RWPE1 (cell line): ENCODE measurements at places on chromosomes 5 and 9.

- DNase-seq = no peak
Observed at GRCh38 chr5:24059006-24059405, 551.6 kb downstream of the PRDM9 start.

DNA sequence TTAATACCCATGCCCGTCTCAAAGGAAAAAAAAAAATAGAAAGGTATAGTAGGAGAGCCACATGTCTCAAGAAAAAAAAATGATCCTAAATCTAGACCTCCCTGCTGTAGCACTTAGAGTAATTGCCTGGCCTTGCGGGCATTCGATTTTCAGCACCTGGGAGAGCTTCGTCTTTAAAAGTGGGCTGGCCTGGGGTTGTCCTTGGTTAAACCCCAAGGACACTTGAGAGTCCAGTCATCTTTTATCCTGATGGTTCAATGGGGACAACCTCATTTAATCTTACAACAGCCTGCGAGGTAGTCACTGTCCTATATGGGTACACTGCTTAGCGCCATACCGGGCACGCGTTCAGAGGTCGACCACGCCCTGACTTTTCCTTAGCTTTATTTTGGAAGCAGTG is 60.1 kb downstream of the MAT2B start:
- DNase-seq = no peak

GRCh38 chr5:115686051-115686737 is 60.4 kb upstream of the TMED7 start:
- DNase-seq = no peak

GRCh38 chr9:32704343-32704742 is 68.9 kb upstream of the TAF1L start:
- DNase-seq = no peak

DNA sequence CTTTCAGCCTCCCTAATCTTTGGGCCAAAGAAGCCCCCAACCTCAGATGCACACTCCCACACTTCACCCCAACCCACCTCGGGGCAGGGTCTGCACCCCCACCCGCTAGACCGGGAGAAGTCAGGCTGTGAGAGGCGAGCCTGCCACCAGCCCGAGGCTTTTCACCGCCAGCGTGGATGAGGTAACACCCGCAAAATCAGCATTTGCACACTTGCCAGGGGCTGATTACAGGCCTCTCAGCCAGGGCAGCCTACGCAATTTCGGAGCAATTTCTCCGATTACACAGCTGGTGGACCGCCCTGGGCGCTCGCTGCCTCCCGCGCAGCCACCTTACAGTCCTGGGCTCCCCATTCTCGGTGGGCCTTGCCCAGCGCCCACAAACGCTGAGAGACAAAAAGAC is 68.5 kb downstream of the FOXD1 start:
- DNase-seq = no peak

- DNase-seq = no peak
Observed at GRCh38 chr9:105663914-105664313, 1.7 kb downstream of the TAL2 start.

DNA sequence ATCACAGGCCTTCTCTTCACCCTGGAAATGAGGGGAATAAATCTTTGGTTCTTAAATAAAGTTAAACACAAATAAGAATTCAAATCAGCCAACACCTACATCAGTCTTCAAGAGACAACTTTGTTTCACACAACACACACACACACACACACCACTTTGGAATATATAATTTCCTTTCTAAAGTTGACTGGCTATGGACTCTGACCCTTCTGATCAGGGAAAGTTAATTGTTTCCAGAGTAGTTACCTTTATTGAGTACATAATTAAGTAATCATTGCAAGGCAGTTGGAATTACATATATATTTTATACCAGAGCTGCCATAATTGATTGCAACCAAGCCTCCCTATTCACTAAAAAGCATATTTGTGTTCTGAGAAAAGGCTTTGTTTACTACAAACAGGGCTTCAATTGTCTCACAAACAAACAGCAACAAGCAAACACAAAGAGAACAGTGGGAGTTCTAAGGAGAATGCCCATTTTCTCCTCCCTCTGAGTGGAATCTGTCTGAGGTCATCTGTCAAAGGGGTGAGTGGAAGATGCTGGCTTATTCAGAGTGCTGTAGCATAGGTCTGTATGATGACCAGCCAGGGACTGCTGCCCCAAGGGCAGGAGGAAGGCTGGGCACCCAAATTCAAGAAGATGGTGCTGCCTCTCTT is 136.6 kb downstream of the SEMA6A start:
- no peak for DNase-seq

DNA sequence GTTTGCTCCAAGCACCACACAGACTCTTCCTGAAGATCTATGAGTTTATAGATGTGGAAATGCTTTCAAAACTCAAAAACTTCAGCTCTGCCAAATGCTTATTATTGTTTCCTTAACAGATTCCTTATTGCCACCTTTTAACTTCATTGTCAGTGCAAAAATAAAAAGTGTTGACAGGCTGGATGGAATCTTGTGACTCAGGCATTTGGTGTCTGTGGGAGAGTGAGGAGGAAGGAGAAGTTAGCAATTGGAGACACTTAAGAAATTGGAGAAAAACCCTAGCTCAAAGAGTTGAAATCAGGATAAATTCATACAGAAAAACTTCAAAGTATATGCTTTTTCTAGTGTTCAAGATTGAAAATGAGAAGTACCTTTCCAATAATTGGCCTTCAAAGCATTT is 140.6 kb upstream of the PUM3 start:
- no peak for DNase-seq

GRCh38 chr5:127899214-127899610 is 184.4 kb upstream of the SLC12A2 start:
- no peak for DNase-seq

DNA sequence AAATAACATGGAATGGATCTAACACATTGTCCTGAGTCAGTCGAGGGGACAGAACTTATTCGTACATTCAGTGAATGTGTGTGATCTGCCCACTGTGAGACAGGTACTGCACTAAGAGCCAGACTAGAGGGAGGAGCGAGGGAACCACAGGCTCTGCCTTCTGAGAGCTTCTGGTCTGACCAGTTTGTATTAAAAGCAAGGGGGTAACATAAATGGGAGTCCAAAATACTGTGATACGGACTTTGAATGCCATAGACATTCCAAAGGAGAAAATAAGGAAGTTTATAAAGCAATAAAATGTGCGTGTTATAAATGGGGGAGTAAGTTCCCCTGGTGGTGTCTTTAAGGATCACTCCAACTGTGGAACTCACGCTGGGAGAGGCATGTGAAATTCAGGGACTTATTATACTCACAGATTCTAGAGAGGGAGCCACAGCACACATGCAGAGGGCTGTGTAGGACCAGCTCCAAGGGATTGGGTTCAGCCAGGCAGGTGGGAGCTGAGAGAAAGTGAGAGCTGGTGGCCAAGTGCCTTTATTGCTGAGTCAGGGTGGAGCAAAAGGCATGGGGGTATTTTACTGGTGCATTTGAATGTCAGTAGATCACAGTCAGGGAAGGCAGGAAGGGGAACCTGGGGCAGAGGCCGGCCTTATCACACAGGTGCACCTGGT is 186.5 kb upstream of the WWC1 start:
- no peak for DNase-seq

DNA sequence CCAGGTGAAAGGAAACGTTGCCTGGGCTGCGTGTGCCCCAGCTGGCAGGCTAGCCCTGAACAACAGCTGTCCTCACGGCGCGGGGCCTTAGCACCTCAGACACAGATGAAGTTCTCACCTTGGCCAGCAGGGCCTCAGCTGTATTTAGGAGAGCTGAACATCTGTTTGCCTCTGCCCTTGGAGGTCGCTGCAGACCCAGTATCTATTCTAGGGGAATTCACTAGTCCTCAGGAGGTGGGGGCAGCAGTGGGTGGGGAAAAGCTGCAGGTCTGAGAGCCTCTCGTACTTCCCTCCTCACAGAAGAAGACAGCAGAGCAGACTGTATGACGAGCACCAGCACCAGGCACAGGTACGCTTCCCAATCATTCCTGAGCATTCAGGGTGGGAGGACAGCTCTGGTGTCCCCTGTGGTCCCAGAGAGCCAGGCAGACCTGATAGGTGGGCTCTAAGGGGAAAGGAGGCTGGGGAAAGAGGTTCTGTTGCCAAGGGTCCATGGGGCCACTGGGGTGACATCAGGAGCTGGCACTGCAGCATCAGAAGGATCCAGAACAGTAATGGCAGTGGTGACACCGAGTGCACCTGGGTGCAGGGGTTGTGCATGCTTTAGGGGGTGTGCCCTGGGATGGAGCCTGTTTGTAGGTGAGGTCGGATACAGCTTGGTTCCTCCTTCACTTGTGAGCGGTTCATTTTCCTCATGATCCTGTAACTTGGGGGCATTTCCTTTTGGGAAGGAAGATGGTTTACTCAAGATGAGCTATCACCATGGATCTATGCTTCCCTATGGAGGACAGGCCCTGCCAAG is 13.8 kb downstream of the CD74 start:
- DNase-seq = no peak

- DNase-seq = no peak
Observed at GRCh38 chr5:179435731-179436315, 90.6 kb upstream of the ADAMTS2 start.

- no peak for DNase-seq
Observed at GRCh38 chr9:113343732-113344231, 3.7 kb upstream of the WDR31 start.

GRCh38 chr5:56301069-56301468 is 67.9 kb upstream of the ANKRD55 start:
- peak; percentile 97 for DNase-seq

- DNase-seq = no peak
Observed at GRCh38 chr5:75668445-75668844, 48.8 kb downstream of the POC5 start.

DNA sequence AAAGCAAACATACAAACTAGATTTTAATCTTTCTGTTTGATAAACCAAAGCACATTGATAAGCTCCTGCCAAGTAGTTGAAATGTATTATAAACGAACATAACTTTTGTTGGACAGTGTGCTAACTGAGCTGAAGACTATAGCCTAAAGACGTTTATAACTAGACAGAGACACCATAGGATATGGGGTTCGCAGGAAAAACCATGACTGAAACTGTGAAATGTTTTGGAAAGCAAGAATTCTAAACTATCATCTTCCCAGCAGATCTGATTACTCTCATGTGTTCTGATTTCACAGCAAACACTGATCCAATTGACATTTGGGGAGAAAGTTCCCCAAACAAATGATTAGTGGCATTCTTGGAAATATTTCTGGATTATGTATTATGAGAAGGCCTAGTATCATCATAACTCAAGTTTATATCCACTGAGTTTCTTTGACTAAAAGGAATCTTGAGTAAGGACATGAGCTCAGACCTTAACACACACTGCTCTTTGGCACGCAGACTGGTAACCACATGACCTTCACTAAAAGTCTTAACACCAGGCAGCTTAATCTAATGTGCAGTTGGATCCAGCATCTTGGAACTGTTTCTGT is 375.2 kb downstream of the ZNF608 start:
- DNase-seq = no peak

DNA sequence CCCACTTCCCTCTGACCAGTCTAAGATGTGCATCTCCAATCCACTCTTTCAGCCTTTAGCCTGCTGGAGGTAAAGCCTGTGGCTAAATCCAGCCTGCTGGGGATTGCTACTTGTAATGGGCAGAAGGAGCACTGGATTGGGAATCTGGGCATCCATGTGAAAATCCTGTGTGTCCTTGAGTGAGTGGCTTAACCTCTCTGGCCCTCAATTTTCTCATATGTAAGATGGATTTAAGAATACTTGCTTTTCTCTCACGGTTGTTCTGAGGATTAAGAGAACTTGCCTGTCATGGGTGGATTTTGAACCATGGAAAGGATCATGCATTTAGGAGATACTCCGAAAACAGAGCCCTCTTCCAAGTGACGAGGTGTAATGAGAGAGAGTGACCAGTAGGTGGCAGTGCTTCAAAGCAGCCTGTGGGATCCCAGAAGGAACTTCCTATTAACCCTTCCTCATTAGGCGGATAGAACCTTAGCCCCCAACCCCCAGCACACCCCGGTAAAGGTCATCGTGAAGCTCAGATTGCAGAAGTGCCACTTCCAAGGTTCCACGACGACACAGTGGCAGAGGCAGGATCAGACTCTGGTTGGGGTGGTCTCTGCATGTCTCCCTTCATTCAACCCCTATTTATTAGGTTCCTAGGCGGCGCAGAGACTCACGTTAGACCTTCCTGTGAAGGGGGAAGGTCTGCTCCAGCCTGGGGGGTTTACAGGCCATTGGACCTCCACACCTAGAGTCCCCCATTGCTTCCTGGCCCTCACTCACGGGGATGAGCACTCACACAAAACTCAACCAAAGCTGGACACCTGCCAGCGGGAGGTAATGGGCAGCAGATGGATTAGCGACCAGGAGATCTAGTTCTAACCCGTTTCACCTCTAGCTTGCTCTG is 68.7 kb upstream of the ZNF618 start:
- DNase-seq = peak; percentile 93

- no peak for DNase-seq
Observed at GRCh38 chr9:89483592-89484474, 14.1 kb downstream of the SEMA4D start.

DNA sequence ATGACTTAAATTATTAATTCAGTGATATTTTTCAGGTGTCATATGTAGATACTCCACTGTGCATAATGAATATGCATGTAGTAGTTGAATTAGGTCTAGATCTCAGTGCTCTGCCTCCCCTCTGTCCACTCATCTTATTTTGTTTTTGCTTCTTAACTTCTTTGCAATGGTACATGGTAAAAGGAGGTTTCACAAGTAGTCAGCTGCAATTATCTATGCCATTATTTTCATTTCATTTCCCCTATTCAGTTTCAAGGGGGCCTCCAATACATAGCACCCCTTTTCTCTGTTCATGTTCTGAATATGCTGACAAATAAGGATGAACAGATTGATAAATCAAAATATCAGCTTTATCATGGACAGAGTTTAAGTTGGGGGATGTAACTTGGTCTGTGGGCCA is 511.6 kb upstream of the ZNF608 start:
- no peak for DNase-seq

DNA sequence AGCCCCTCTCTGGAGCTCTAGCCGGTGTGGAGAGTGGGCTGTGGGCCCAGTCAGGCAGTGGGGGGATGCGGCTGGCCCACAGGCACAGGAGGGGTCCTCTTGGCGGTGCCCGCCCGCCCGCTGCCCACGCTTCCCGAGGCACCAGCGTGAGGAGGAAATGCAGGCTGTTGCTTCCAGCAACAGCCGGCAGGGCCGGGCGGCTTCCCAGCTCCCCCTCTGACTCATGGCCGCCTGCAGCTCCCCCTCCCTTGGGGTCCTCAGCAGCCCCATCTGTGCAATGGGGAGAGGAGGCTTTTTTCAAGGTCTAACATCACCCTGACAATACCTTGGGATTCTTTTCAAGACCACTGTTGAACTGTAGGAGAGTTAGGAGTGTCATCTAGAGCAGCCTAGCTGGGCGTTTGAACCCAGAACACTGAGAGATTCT is 10.4 kb downstream of the CXXC5 start:
- no peak for DNase-seq

DNA sequence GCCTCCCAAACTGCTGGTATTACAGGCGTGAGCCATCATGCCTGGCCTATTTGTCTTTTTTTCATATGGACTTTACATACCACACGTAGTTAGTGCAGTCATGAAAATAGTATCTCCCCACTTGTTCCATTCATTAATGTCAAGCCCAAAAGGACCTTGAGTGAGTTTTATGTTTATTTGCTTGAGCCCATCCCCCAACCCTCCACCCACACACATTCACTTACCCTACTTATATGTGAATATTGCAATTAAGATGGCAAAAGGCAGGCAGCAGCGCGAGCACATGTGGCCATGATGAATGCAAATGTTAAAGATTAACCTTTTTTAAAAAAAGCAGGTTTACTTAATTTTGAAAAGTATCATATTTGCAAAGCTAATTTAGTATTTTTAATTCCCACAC is 24.9 kb upstream of the PIK3R1 start:
- no peak for DNase-seq
